Central memory CD8-positive, alpha-beta T cell (primary cell): ENCODE measurements at places on chromosomes 4 and X.
A peak's percentile ranks its signal among the peaks of the same experiment; 100 is the strongest.

- DNase-seq, result no peak
Observed at GRCh38 chr4:17636341-17636695, 21.9 kb downstream of the MED28 start.

DNA sequence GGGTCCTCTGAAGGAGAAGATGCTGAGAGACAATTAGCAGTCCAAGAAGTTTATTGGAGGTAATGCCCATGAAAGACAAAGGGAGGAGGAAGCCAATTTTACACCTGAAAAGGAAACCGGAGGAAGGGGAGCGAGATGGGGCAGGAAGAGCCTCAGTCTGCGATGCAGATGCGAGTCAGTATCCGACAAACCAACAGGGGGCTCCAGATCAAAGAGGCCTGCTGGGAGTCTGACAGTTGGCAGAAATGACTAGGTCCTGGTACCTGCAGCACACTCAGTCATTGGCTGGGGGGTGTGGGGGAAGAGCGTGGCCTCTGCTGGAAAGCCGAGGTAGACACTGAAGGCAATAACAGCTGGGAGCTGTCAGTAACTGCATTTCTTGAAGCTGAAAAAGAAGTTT lies 231.1 kb upstream of the CENPE start:
- DNase-seq, result no peak

- no peak for DNase-seq
Observed at GRCh38 chrX:38891641-38892413, 90.6 kb downstream of the MID1IP1 start.

GRCh38 chr4:163562496-163562895 lies 68.0 kb downstream of the TMA16 start:
- DNase-seq, result no peak

GRCh38 chrX:22533898-22534297 lies 261.2 kb downstream of the CBLL2 start:
- DNase-seq, result no peak

GRCh38 chr4:42464550-42465094 lies 67.3 kb downstream of the SHISA3 start:
- no peak for DNase-seq

DNA sequence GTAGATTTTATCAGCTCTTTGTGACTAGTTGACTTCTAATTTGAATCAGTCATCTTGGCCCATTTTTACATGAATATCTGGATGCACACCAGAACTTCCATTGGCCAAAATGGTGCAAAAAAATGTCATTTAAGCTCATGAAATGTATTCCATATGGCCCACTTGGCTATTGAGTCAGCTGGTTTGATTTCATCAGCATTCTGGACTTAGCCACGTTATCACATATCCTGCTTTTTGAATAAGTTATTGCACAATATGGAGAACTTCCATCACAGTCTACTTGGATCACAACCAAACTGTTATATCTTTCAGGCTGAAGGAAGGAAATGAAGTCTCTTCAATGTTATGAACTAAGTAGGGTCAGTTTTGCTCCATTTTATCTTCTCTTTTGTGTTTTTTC lies 640.6 kb downstream of the PCDH7 start:
- DNase-seq, result no peak

DNA sequence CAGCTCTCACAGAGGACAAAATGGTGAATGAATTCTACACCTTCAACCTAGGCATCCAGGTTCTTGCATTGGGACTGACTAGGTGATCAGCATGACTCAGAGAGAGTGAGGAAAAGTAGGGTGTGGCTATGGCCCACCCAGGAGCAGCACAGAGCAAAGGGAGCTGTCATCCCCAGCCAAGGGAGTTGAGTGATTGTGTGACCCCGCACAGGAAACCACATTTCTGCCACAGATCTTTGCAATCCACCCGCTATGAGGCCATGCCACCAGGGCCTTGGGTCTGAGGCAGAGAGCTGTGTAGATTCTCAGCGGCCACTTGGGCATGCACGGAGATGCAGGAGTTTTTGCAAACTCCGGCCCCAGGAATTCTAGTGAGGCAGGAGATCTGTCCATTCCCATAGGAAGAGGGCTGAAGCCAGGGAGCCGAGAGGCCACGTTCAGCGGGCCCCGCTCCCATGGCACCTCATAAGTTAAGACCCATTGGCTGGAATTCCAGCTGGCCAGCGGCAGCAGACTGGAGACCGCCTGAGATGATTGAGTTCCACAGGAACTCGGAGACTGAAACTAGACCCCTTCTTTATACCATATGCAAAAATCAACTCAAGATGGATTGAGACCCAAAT lies 75.9 kb downstream of the NAA11 start:
- no peak for DNase-seq

DNA sequence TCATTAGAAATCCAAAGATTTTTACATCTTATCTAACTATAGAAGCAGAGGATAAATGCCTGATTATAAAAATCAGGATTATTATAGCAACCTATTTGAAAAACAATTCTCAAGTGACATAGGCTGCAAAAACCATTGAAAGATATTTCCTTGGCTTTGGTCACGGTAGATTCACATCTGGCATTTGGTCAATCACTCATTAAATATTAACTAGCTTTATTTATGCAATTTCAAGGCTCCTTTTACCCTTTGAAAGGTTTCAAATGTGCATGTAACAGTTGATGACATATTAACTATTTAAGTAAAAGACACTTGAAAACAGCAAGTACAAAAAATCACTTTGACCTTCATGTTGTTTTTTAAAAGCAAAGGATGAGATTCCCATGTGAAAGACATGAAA lies 98.1 kb downstream of the MMRN1 start:
- no peak for DNase-seq

DNA sequence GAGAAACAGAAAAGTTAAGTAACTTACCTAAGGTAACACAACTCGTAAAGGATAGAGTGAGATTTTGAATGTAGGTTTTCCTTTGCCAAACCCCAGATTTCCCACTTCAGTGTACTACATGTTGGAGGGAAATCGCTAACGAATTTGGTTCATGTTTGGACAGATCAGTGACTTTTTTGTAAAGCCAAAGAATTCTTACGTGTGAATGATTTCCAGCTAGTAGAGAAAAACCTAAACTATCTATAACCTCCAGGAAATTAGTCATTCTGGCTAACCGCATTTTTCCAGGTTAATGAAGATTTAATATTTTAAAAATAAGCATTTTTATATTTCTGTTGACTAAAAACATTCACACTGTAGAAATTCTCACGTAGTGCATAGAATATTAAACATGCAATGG lies 7.2 kb downstream of the TENM3 start:
- no peak for DNase-seq

DNA sequence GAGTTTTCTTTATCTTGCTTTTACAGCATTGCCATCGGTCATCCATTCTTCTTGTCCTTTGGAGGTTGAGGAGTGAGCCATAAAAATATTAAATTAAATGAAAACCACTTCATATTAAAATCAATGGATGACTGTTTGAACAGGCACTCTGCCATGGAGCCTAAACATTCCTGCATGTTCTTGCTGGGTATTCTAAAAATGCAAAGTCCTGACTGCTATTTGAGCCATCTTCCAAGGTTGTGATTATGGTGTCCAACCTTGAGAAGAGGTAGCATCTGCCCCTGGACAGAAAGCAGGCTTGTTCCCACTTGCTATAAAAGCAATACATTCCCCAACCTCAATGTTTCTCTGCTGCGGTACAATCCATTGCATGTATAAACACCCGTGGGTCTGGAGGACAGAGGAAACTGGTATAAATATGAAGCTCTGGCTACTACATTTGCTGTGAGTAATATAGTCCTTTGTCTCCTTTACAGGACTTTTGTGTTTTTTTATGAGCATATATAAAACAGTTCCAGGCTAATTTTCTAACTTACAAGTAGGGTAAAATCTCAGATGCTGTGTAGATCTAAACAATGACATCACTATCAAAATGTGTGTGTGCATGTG lies 70.9 kb upstream of the FAT4 start:
- no peak for DNase-seq

DNA sequence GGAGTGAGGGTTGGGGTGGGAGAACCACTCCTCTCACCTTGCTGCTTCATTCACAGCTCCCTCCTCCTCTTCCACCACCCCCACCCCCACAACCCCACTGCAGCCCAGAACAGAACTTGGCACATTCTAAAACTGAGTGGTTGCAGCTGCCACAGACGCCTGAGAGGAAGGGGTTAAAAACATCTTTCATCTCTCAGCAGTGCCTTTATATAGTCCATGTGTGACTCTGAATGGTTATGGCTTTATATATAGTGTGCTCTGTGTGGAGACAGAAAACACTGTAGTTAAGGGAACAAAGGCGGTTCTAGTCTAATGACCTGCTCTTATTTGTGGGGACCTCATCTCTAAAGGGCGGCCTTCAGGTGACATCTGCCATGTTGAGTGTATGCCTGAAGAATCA lies 144.8 kb downstream of the BCOR start:
- no peak for DNase-seq

DNA sequence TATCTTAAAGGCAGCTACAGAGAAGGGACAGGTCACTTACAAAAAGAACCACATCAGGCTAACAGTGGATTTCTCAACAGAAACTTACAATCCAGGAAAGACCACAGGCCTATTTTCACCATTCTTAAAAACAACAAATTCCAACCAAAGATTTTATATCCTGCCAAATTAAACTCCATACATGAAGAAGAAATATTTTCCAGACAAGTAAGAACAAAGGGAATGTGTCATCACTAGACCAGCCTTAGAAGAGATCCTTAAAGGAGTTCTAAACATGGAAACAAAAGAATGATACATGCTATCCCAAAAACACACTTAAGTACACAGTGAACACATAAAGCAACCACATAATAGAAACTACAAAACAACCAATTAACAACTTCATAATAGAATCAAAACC lies 105.6 kb downstream of the ANXA10 start:
- no peak for DNase-seq

GRCh38 chr4:185142564-185142911 lies 528 bp upstream of the SLC25A4 start:
- DNase-seq, result no peak

- no peak for DNase-seq
Observed at GRCh38 chr4:107258359-107258758, 222.2 kb upstream of the DKK2 start.

DNA sequence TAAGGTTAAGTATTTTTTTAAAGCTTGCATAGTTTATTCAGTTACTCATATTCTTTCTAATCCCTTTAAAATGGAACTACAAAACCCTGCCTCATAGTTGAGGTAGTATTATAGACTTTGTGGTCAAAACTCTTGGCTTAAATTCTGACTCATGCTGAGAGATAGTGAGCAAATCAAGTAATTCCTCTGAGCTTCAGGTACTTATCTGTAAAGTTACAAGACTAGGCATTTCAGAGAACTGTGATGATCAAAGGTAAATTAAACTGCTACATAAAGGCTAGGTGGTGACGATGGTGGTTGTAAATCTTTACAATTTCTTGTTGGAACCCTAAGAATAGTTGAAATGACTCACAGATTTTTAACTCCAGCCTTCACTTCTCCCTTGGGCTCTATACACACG lies 3.2 kb upstream of the CLOCK start:
- DNase-seq, result no peak

DNA sequence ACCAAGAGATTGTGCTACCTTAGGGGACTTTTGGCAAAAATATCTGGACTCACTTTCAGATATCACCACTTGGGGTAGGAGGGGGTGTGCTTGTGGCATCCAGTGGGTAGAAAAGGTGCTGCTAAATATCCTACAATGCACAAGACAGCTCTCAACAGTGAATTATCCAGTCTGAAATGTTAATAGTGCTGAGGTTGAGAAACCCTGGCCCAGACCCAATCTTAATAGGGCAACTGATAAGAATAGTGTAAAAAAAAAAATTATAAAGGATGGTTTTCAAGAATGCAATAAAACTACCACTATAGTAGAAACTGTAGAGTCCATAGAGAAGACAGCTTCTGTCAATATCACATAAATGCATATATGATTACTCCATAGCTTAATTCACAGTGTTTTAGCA lies 185.5 kb downstream of the ZNF330 start:
- DNase-seq, result no peak

GRCh38 chrX:19162851-19163250 lies 40.6 kb upstream of the ADGRG2 start:
- DNase-seq, result no peak

GRCh38 chrX:119692191-119693039 lies 553 bp downstream of the SEPTIN6 start:
- DNase-seq, result peak; percentile 37

DNA sequence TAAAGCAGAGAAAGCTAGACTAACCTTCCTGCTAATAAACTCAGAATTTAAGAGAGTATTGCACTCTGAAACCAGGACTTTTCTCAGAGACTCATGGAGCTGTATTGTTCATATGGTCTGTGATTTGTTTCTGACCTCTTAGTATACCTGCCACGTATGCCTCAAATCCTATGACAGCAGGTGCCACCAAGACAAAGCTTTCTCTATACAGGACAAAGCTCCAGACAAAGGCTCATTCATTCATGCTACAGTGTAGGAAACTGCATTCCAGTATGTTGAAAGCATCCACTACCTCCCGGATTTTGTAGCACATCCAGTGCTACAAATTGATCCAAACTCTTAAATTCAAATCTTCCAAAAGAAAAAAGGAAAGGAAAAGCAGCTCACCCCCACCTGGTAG lies 178.3 kb downstream of the CHIC2 start:
- no peak for DNase-seq

GRCh38 chr4:138891631-138892031 lies 124.0 kb upstream of the NOCT start:
- DNase-seq, result no peak

GRCh38 chrX:81336455-81337152 lies 134.7 kb downstream of the SH3BGRL start:
- DNase-seq, result no peak

DNA sequence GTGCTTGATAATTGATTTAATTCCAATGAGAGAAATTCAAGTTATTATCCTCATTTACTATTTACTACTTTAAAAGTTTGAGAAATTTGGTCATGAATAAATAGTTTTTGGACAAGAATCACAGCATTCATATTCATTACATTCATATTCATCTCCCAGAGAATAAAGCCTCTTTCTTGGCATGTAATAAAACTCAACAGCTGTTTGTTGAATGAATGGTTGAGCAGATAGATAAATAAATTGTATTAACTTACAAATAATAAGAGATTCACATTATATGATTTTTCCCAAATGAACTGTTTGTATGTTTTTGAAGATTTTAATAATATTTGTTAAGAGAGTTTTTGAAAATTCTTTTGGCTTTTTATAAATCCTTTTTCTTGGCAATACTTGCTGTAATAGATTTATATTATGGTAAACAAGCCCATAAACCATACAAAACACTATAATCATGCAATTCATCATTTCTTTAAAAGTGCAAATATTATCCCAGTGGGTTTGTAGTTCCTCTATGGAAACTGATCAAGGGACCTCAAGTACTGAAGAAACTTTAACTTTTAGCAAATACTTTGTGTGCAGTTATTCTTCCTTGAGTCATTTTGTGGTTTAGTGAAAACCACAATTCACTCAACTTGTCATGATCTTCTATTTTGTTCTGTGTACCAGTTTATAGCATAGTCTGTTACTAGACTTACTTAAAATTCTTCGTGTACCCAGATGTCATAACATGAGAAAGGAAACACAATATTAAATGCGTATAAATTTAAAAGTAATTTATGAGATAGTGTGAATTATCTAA lies 371.8 kb downstream of the ADGRL3 start:
- DNase-seq, result no peak

DNA sequence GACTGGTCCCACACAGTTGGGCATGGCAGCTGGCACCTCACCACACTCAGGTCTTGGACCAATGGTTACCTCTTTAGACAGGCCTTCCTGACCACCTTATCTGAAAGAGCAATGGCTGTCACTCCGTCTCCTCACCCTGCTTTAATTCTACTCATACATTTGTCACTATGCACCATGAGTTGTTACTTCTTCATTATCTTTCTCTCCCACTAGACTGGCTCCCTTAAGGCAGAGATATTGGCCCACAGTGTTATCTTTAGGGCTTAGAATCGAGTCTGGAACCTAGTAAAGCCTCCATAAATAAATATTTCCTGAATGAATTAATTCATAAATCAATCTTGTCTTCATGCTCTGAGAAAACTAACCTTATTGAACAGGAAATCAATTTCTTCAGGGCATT lies 46.6 kb downstream of the DCHS2 start:
- no peak for DNase-seq
